ENCODE measurements at places on chromosomes 2 and 18. TPM values are rescaled to one million over a fixed set of nuclear protein-coding genes. Genes with fewer than 3 reads are reported as not detected.
A peak's percentile ranks its signal among the peaks of the same experiment; 100 is the strongest.

Gene MTCL1
- total RNA-seq, result 3.9 TPM

- peak; percentile 14 for DNase-seq
Observed at GRCh38 chr2:232592772-232593395, 40.5 kb upstream of the EFHD1 start.

DNA sequence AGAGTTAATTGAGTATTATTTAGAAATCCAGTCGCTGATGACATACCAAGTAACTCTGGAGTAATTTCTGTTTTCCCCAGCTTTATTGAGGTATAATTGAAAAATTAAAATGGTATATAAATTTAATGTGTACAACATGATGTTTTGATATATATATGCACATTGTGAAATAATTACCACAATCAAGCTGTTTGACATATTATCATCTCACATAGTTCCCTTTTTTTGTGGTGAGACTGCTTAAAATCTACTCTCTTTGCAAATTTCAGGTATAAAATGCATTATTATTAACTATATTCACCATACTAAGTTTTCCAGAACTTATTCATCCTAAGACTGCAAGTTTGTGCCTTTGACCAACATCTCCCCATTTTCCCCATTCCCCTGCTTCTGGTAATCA is 25.0 kb upstream of the SPAG16 start:
- DNase-seq, result no peak

GRCh38 chr2:27281442-27281841 is 787 bp upstream of the TRIM54 start:
- no peak for DNase-seq

DNA sequence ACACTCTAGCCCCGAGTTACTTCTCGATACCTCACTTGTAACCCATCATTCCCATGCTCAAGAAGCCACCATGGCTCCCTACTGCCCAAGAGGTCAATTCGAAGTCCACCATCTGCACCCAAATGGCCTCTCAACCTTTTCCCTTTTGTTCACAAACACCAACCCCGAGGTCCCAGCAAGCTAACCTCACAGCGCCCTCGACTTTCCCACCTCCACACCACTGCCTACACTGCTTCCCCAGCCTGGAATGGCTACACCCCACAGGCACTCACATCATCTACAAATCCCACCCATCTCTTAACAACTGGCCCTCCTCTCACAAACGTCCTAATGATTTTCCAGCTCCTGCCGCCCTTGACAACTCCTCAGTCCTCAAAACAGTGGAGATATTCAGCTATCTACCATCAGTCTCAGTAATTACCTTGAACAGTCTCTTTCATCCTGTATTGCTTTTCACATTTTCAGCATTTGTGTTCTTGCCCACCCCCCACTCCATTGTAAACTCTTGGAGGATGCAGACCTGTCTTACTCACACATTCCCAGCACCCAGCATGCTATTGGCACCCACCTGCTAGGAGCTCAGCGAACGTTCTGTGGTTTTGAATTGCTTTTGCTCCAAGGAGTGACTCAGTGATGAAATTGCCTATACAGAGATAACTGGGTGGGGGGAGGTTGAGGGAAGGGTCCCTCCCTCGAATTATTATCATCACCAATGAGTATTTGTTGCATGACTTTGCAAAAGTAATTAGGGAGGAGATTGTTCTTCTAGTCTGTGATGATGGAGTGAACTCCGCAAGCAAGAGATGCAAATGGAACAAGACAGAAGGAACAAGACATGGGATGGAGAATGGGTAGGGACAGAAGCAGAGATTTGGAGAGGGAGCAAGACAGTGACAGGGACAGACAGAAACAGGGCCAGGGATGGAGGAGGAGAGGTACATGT is 106.8 kb downstream of the CYP26B1 start:
- DNase-seq, result no peak

Gene AP1S3
- total RNA-seq, result 2.2 TPM

DNA sequence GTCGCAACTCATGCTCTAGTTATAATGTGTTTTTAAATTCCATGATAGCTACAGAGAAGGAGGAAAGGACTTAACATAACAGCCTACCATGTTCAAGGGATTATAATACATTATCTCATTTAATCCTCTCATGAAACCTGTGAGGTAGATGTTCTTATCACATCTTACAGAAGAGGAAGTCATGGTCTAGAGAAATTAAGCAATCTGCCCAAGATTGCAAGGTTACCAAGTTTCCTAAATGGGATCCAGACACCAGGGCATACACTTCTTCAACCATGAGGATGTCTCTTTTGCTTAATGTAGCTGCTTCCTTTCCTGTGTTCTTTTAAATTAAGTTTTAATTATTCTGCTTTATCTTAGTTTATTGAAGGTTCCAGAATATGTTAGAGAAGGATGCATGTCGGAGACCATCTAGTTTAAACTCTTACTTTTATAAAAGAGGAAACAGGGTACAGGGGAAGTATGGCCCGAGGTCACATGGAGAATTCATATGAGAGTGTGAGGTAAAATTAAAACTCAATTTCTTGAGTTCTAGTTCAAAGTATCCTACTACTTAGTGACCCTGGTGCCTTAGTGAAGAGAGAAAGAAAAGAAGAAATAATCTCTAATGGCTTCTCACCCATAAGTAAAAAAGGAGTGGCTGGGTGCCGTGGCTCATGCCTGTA is 3.6 kb upstream of the IL1A start:
- no peak for DNase-seq

DNA sequence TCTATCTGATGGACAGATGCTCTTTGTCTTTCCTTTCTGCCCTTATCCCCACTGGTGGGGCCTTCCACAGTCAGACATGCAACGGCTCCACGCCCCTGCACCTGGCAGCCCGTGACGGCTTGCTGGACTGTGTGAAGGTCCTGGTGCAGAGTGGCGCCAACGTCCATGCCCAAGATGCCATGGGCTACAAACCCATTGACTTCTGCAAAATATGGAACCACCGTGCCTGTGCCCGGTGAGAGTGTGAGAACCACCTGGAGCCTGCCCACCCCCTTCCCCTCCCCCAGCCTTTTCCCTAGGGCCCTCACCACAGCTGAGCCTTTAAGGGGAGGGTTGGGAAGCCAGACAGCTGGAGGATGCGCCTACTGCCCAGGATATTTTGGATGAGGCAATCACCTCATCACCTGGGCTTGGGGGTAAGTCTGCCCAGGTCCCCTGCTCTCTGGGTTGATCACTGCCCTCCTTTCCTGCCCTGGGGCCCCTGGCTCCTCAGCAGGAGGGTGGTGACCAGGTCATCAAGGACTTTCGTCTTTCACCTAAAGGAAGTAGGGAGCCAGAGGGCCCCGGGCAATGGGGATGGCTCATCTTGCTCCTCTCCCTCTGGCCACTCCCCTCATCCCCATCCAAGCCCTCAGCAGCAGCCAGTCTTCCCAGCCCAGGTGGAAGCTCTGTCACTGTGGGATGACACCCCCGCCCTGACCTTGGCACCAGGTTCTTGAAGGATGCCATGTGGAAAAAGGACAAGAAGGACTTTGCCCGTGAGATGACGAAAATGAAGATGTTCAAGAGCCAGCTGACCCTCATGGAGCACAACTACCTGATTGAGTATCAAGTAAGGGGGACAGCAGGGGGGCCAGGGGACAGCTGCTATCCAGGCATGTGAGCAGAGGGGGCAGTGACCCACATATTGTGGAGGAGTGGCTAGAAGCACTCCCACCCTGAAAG is 3.7 kb downstream of the ANKRD53 start:
- no peak for DNase-seq
